ENCODE measurements at places on chromosomes 6 and 20.

- DNase-seq = no peak
Measured at GRCh38 chr20:8361006-8361652, 229.1 kb downstream of the PLCB1 start.

DNA sequence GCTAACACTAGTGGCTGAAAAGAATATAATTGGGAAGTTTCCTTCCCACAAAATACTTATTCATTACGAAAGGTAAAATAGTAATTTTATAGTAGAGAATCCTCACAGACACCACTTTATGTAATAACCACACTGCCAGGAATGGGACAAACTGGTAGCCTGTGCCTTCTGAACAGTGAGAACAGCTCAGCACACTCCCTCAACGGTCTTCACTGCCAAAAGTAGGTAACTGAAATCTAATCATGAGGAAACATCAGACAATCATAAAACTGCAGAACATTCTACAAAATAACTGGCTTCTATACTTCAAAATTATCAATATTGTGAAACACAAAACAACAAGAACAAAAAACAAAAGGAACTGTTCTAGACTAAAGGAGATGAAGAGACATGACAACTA is 44.1 kb downstream of the NUP153 start:
- DNase-seq = no peak

- no peak for DNase-seq
Measured at GRCh38 chr20:53866794-53867740, 203.3 kb downstream of the BCAS1 start.

GRCh38 chr6:159334068-159334467 is 164.9 kb downstream of the FNDC1 start:
- DNase-seq = no peak

DNA sequence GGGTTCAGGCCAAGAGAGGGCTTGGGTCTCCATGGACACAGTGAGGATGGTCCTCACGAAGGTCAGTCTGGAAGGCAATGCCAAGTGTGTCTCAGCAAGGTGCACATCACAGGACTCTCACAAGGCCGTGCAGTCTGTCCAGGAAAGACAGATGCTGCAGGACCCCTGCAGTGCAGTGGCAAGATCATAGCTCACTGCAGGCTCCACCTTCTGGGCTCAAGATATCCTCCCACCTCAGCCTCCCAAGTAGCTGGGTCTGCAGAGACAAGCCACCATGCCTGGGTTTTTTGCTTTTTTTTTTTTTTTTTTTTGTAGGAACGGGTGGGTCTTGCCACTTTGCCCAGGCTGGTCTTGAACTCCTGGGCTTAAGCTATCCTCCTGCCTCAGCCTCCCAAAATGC is 26.4 kb downstream of the ZMYND8 start:
- no peak for DNase-seq

- DNase-seq = no peak
Measured at GRCh38 chr20:57947421-57948179, 237.8 kb upstream of the PMEPA1 start.

DNA sequence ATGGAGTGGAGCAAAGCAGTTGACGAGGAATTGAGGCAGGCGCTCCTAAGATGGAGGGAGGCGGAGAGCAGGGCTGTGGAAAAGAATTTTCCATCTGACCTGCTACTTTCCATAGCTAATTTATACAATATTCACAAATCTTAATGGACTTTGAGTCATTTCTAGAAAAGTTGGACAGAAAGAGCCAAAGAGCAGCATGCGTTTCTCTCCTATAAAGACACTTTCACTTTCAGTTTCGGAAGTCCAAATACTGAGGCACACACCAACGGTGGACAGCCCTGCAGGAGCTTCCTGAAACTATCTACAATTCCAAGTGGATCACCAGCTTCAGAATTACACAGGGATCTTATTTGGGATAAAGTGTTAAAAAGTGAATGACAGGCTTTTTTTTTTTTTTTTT is 43.5 kb downstream of the PANK2 start:
- DNase-seq = no peak

- DNase-seq = no peak
Measured at GRCh38 chr6:159878341-159878740, 12.4 kb upstream of the MAS1 start.

GRCh38 chr20:37680420-37680819 is 13.4 kb upstream of the CTNNBL1 start:
- DNase-seq = no peak

Measured in NCI-H1436 (cell line).